ENCODE measurements at places on chromosomes 4 and X.

GRCh38 chr4:145884775-145885174 lies 53.8 kb downstream of the ZNF827 start:
- no peak for DNase-seq

GRCh38 chr4:140309124-140309870 lies 64.1 kb upstream of the SCOC start:
- no peak for DNase-seq

- DNase-seq = no peak
Observed at GRCh38 chr4:148057516-148057915, 325.6 kb downstream of the ARHGAP10 start.

DNA sequence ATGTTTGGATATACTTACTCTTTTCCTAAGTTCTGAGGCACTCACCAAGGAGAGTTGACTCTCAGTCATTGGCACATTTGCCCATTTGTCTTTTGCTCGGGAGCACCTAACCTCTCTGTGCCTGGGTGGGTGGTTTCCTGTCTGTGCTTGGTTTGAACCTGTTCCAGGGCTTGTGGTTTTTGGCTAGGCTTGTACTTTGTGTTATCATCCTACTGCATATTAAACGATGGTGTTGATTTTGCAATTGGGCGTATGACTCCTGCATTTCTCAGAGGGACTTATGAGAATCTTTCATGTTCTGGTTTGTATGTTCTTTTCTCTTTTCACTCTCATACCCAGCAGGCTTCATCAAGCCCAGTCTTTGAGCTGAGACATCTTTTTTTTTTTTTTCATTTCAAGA lies 161.7 kb downstream of the BTC start:
- DNase-seq = no peak

DNA sequence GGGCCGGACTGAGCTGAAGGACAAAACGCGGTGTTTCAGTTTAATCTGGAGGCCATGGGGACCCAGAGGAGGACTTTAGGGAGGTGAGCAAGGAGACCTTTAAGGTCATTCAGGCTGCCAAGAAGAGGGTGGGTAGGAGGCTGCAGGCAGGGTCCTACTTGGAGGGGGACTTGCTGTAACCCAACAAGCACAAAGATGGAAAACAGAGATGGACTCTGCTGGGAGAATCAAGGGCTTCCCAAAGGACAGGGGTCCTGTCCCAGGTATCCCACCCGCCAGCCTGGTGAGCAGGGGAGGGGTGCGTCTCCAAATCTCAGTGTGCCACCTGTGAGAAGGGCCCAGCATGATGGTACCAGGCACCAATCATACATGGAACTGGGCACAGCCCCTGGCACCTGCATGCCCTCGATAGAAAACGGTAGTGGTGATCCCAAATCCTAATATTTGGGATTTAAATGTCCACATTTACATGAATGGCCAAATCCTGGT lies 3.9 kb upstream of the HAUS3 start:
- DNase-seq = no peak

DNA sequence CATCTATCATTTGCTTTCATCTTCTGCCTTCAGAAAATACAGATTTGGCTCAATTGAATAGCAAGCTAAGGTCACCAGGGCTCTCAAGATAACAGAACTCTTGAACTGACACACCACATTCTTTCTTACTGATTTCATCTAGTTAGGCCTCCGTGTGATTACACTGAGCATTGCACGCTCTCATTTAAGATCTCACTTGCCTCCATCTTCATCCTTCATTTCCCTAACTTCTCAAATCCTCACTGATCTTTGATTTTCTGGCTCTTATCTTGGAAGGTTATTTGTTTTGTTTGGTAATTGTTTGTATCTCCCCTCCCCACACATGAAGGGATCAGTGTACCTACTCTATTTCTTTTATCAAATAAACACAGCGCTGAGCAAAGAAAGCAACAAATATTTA lies 47.7 kb downstream of the MANBA start:
- DNase-seq = no peak

DNA sequence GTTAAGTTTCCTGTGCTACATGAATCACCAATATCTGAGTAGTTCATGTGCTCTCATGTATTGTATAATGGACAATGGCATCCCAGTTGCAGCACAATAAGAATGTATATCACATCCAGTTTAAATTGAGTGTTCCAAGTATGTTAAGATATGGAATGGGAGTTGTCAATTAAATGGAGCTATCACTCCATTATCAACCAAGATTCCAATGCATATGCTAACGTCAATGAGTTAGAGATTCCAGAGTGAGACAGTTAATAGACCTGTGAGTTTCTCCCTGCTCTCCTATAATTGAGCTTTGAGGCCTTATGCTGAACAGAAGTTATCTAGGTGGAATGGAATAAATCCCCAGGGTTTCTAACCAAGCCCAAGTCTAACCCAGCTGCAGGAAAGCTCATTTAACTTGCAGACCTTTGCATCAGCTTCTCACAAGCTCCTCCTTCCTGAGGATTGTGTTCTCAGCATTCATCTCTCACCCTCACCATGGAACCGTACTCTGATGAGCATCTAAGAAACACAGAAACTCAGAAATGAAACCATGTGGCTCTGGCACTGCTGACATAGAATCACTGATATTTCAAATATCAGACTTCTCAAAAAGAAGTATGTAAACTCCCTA lies 84.8 kb downstream of the TIGD2 start:
- DNase-seq = no peak

DNA sequence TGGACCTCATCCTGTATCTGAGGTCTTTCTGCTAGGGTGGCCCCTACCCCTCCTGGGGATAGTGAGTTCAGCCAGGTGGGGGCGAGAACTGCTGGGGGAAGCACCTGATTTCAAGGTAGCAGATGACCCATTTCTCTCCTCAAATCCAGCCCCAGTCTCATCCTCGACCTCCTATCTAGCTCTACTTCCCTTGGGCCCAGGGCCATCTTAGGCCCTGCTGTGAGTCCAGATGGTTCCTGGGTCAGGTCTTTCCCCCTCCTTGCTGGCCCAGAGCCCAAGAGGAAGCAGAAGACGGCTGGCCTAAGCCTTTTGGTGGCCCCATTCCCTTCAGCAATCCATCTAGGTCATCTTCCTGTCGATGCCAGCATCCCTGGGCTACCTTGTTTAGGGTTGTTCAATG lies 3.3 kb downstream of the CDK16 start:
- DNase-seq = no peak

GRCh38 chr4:187184508-187184907 lies 460.9 kb upstream of the FAT1 start:
- no peak for DNase-seq

DNA sequence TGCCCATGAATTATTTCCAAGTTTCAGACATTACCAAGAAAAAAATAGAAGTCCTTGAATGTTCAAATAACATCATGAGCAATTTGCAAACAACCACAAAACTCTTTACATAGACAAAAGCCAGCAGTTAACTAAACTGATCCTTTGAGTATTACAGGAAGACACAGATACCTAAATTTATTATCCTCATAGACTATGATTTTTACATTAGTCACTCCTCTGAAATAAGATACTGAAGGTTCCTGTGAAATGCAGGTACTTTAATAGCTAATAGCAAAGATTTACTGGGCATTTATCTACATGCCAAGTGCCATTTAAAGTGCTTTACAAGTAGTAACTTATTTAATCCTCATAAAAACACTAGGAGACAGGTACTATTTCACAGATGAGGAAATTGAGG lies 37.7 kb downstream of the GPR82 start:
- DNase-seq = no peak

GRCh38 chr4:140028676-140029517 lies 125.1 kb downstream of the MAML3 start:
- DNase-seq = no peak
